SJSA1 (cell line): ENCODE measurements at places on chromosomes 12 and 14. TPM values are rescaled to one million over a fixed set of nuclear protein-coding genes. Genes with fewer than 3 reads are reported as not detected.

Gene POU6F1
- 1.2 and 5.8 TPM in 2 replicates for total RNA-seq

- no peak for DNase-seq
Observed at GRCh38 chr12:44771485-44772021, 104.6 kb downstream of the NELL2 start.

DNA sequence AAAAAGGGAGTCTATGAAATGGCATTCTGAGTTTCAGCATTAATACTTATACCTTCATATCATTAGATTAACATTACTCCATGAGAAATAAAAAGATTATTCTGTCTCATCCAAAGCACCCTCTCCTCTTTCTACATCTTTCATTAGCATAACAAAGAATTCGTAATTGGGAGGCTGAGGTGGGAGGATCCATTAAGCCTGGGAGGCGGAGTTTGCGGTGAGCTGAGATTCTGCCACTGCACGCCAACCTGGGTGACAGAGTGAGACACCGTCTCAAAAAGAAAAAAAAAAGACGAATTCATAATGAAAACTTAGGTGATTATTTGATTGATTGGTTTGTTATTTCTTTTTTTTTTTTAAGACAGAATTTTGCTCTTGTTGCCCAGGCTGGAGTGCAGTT is 1.8 kb upstream of the CDK17 start:
- no peak for DNase-seq

DNA sequence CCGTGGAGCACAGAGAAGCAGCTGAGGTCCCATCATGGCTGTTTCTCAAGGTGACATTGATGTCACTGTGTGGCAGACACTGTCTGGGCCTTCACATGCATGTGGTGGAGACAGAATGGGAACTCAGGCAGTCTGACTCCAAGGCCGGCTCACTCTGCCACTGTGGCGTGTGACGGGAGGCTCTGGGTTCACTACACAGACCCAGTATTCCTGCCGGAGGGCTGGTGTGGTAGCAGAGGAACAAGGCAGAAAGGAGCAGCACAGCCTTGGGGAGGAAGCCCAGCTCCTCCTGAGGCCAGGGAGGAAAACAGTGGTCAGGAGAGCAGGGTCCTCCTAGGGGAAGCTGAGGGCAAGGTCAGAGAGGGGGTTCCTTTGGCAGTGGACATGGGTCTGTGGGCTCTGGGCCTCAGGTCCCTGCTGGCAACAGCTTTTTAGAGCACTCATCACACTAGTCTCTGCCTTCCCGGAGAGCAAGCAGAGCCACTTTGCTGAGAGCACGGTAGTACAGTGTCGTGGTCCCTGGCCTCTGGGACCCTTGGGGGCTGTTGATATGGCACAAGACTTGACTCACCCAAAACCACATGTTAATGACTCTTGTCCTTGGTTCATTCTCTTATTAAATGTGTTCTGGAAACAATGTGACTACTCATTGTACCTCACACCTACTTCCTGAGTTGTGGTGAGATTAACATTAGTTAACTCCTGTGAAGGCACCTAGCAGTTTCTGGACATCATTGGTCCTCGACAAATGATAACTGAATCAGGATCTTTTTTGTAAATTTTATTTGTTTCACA is 21.3 kb downstream of the DCAF4 start:
- no peak for DNase-seq

- no peak for DNase-seq
Observed at GRCh38 chr12:96257550-96258103, 63.5 kb downstream of the ELK3 start.

- DNase-seq: no peak
Observed at GRCh38 chr12:90390947-90391346, 564.0 kb downstream of the CCER1 start.

DNA sequence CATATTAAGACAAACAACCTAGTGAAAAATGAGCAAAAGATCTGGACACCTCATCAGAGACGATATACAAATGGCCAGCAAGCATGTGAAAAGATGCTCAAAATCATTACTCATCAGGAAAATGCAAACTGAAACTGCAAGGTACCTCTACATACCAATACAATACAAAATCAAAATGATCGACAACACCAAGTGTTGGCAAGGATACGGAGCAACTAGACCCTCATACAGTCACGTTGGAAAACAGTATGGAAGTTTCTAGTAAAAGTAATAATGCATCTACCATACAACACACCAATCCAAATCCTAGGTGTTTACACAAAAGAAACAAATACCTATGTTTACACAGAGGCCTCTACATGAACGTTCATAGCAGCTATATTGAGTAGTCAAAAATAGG is 99.9 kb downstream of the IPO8 start:
- no peak for DNase-seq

GRCh38 chr14:96574633-96575632 is 72.8 kb downstream of the PAPOLA start:
- no peak for DNase-seq
